ENCODE measurements at places on chromosomes 7 and 10. TPM values are rescaled to one million over a fixed set of nuclear protein-coding genes. Genes with fewer than 3 reads are reported as not detected.

ITIH2 gene
- total RNA-seq = 0.87 TPM

- no peak for DNase-seq
Observed at GRCh38 chr7:29987811-29988317, 1.7 kb downstream of the SCRN1 start.

DNA sequence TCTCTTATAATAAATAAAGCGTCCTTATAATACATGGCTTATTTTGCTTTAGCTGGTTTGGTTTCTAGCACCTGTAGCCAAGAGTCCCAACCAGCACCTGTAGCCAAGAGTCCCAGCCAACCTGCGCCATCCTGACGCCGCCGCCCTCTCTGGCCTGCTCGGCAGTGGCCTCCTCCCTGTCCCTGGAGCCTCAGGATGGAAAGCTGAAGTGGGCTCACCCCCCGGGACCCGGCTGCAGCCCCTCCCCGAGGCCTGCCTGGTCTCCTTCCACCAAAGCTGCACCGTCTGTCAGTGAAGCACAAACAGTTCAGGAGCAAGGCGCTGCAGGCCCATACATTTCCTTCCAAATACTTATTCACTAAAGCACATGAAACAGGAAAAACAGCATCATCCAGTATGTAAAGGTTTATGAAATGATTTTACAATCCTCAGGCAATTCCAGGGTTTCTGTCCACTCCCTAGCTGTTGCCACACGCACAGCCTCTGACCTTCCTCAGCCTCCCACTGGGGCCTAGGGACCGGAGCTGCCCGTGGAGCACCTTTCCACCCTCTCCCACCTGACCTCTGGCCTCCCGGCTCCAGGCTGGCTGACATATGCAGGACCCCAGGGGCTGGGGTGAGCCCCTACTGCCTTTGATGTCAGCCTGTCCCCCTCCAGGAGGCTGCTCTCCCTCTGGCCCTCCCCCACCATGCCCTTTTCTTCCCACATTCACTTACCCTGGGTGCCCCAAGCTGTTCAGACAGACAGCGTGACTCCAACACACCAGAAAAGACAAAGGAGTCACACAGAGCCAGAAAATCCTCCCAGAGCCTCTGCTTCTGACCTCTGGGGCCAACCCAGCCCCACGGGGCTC, 149.6 kb upstream of the PPP2R2D start:
- no peak for DNase-seq

DNA sequence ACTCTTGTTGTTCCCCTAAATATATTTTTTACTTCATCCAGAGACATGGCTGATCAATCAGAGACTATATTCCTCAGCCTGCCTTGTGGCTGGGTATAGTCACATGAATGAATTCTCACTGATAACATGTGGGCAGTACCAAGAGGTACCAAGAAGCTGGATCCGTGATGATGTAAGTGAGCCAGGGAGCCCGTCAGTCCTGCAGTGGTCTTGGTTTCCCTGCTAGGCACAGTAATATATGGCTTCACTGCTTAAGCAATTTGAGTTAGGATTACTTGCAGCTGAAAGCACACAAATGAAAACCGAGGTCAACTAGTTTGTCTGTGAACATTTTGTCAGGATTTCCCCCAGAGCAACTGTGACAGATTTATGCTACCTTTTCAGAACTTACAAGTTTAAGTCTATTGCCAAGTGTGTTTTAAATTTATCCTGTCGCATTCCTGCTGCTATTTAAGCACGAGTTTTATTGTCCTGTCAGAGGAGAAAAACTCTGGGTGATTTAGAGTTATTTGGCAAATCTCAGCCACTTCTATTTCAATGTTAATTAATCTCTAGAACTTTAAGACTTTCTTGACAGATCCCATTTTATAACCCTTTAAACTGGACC, 381.8 kb downstream of the PHF14 start:
- DNase-seq = no peak

DNA sequence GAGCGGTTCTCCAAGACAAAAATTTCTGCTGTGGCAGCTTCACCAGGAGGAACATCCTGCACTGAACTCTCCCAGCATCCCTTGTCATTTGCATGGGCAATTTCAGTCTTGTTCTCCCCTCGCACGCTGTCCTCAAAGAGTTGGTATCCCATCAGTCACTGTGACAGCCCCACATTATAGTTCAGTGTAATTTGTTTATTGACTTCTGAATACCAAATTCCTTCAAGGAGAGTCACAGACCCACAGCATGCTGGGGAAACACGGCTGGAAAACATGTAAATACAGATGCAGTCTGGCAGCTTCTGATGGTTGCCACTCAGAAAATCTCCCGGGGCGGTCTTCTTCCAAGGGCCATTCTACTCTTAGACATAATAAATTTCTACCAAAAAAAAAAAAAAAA, 151.0 kb upstream of the NEBL start:
- no peak for DNase-seq

- no peak for DNase-seq
Observed at GRCh38 chr7:155223503-155223902, 74.2 kb upstream of the INSIG1 start.

DNA sequence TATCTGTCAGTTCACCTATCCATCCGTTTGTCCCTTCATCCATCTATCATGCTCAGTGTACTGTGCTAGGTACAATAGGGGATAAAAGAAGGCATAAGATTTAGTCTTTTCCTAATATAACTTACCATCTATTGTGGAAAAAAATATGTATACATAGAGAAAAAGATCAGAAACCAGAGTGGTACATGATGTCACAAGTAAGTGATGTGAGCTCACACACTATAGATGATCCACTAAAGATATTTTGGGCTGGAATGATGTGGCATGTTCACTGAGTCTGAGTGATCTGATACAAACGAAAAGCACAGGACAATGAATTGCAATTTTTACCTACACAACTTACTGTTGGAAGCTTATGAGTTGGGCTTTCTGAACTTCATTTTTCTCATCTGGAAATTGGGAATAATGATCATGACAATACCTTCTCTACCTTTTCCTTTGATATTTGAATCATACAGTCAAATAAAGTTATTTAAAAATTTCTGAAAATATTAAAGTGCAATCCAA, 2.7 kb upstream of the TFAM start:
- no peak for DNase-seq

Measured in chondrocyte (in vitro differentiated cells).